Activated naive CD8-positive, alpha-beta T cell treated with anti-CD3 and anti-CD28 coated beads, Interleukin-2, amount 10 ng/mL, durations not matched to agents 7 days and 5 days (primary cell): ENCODE measurements at places on chromosomes 2 and 18.

DNA sequence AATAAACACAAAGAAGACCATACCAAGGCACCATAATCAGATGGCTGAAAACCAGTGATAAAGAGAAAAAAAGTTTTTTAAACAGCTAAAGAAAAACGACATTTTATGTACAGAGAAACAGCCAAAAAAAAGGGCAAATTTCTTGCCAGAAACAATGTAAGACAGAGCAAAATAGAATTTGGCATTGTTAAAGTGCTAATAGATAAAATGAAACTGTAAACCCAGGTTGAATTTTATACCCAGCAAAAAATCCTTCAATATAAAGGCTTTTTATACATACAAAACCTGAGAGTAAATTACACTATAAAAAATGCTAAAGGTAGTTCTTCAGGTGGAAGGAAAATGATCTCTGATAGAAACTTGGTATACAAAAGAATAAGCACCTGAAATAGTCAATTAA lies 45.7 kb downstream of the FAM117B start:
- DNase-seq, result no peak

DNA sequence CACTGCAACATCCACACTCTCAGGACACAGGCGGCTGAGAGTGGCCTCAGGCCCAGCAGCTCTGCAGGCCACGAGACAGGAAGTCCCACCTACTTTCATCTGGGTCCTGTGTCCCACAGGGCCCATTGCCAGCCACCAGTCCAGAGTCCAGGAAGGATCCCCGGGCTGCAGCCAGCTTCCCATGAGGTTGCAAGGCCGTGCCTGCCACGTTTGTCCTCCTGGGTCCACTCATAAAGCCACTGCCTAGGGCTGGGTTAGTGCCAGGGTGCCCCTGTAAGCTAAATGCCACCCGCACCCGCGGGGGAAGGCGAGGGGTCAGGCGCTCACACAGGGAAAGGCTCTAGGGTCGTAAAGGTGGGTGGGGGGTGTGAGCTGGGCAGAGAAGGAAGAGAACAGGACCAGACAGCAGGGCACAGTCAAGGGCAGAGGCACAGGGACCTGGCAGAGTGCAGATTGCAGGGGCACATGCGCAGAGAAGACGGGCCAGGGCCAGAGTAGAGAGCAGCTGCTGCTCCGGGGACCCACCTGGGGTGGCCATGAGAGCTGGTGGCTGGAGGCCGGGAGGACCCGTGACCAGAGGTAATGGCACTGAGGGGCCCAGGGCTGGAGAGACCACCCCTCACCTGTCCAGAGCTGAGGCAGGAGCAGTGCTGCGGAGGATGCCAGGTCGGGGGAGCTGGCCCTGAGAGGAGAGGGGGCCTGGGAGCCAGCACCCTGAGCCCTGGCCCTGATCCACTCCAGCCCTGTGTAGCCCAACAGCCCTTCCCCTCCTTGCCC lies 8.0 kb downstream of the AGXT start:
- no peak for DNase-seq

DNA sequence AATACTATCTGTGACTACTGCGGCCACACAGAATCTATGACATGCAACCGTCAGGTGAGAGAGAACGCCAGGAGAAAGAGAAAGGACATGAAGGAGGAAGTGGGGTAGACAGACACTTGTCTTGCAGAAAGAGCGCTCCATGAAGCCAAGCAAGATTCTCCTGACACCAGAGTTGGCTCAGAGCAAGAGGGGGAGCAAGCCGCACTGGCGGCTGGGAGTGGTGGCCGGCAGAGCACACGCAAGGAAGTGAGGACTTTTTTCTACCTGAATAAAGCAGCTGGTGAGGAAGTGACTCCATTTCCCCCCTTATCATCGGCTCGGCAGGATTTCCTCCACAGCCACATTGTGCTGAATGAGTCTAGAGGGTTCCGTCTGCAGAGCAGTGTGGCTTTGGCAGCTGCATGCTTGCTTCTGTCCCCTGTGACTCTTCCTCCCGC lies 181.6 kb downstream of the BCL2 start:
- DNase-seq, result peak; percentile 53

GRCh38 chr2:54724560-54725342 lies 1.3 kb downstream of the EML6 start:
- DNase-seq, result peak; percentile 60

DNA sequence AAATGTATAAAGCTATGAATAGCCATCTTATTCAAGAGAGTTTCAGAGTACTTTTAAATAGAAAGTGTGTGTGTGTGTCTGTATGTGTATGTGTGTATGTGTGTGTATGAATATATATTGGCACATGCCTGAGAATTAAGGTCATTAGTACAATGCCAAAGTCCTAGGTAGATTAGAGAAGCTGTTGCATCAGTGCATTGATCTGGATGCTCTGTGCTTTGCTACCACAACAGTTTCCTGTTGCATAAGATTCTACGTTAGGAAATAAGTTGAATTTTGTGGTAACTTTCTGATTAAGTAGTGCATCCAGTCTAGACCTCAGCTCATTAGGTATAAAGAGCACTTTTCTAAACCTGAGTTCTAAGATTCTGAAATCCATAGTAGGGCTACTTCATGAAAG lies 1102.8 kb upstream of the KLHL29 start:
- DNase-seq, result no peak

DNA sequence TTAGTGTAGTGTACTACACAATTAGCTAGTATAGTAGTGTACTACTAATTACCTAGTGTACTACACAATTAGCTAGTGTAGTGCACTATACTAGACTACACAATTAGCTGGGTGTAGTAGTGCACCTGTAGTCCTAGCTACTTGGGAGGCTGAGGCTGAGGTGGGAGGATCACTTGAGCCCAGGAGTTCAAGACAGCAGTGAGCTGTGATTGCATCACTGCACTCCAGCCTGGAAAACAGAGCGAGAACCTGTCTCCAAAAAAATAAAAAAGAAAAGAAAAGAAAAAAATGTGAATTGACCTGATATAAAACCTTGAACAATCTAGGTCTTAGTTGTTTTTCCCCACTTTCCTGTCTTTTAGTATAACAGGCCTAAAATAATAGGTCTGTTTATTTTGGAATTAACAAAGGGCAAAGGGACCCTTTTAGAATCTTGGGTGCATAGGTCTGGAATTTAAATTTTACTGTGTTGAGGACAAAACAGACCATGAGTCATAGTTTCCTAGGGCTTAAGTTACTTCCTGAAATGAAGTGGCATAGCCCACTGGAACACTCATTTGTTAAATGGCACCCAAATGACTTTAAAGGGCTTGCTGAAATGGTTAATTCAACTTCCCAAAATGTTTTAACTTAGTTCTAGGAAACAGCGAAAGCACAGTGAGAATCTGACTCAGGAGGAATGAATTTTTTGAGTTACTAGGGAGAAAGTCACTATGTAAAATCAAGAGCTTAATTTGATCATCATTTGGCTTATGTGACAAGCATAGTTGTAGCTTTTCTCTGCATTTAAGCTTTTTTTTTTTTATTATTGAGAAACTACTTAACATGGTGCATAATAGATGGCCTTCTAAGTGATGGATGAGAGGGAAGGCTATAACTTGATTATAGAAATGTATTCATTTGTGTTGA lies 50.7 kb upstream of the ARL5A start:
- DNase-seq, result no peak

DNA sequence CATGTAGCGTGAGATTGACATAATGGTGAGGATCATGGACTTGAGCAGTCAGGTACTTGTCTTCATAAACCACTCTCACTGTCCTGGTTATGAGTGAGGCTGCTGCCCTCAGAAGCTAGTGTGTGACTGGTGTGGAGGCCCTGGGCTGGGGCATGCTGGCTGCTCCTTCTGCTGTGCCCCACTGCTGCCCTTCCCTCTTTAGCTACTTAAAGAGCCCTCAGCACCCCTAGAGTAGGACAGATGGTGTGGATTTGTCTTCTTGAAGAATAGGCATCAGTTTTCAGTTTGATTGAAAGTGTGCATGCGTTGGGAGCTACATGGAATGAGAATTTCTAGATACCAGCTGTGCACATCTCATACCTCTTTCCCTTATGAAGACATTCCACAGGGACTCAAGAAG lies 15.4 kb downstream of the CPLX4 start:
- DNase-seq, result no peak

DNA sequence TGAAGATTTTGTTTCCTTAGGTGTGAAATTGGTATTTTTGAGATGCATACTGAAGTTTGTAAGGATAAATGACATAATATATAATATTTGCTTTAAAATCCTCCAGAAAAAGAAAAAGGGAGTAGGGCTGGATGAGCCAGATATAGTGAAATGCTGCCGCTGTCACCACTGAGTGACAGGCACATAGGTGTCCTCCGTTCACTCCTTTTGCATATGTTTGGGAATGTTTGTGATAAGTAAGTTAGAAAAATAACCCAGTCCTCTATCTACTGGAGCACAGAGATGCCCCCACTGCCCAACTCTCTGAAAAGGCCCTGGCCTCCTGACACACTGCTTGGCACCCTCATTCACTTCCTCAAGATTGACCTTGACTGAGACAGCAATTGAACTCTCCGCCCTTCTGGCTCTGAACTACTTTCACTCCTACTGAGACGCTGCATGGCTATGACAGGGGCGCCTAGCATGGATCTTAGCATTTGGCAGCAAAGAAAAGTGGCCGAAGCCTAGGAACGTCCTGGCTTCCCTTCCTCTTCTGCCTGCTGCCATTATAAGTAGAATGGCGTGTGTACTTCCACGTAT lies 10.1 kb downstream of the ID2 start:
- no peak for DNase-seq

DNA sequence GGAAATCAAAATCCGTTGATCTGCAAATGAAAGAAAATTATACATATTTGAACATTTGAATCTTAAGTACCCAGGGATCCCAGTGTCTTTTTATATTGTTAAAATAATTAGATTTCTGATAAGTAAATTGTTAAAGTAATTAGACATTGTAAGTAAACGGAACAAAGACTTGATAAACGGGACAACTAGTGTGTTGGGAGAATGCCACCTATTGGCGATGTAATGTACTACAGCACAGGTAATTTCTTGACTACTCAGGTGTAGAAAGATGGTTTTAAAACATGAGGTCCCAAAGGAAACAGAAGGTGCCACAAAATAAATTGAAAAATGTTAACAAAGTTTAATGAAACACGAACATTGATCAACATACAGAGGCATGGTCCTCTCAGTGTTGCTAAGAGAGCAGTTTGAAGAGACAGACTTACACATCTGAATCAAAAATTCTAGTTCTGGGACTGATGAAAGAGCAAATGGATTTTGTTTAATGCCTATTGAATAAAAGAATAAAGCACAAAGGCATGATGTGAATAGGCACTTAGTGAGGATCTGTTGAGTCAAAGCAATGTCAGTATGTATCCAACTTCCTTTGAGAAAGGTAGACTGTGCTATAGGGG lies 103.4 kb upstream of the RASGRP3 start:
- no peak for DNase-seq

GRCh38 chr2:241952816-241953215 lies 83.3 kb downstream of the RTP5 start:
- DNase-seq, result no peak

- no peak for DNase-seq
Observed at GRCh38 chr2:44191739-44192138, 23.1 kb downstream of the PPM1B start.

DNA sequence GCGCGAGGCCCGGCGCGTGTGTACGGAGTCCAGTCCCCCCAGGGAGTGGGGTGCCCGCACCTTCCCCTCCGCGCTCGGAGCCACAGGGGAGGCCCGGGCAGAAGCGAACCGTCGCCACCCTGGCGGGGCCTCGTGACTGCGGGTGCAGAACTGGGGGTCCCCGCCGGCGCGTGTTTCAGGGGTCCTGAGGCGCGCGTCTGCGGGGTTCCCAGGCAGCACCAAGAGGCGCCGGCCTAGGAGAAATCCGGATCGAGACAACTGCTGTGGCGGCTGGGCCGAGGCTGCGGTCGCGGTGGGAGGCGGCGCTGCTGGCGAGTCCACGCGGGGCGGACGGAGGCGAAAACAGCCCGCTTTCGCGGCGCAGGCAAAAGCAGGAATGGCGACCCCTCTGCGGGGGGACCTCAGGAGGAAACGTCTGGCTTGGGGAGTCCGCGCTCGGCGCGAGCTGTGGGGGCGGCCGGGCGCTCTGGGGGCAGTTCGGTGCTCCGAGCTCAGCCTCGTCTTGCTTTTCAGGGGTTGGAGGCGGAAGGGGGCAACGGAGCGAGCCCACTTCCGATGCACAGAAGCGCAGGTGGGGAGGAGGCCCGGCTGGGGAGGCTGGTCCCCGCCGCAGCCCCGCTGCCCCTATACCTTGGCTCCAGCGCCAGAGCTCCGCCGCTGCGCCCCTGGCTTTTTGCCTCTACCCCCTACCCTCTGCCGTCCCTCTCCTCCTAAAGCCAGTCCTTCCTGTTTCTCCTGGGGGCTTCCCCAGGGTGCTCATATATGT lies 81.5 kb upstream of the LDLRAD4 start:
- peak; percentile 80 for DNase-seq

DNA sequence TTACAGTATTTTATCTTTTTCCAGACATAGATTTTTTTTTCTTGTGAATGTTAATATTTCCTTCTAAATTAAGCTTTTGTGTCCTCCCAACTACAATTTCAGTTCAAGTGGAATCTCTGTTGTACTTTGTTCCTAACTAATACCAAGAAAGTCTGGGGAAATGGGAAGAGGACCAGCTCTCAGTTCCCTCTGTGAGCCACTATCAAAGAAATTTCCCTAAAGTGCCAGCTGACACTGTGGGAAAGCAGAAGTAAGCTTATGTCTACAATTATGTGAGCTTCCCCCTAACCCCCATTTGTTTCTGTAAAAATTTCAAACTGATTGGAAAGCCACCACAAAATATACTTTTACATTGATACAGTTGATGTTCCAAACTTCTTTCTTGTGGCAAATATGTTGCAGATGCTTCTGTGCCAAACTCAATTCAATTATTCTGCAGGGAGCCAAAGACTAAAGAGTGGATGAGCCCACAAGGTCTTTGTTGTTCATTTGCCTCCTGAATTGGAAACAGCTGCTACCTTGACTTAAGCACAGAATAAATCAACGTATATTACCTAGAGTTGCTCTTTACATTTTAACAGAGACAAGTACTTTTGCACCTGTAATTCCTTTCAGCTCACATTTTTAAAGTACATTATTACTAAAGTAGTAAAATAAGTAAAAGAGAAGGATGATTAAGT lies 306.6 kb downstream of the PTH2R start:
- DNase-seq, result no peak

DNA sequence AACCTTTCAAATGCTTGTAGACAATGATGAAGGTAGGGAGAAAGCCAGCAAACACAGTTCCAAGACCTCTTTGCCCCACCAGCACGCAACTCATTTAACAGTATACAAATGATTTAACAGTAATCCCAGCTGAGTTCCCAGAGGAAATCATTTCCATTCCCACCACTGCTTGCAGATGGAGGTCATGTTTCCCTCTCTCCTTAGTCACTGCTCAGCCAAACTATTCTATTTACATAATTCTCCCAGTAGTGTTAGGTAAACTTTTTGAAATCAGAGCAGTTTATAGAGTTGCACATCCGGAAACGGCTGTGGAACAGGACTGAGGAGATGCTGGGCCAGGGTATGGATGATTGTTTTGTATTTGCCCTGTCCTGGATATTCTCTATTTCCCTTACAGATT lies 328.5 kb downstream of the FIGN start:
- no peak for DNase-seq

DNA sequence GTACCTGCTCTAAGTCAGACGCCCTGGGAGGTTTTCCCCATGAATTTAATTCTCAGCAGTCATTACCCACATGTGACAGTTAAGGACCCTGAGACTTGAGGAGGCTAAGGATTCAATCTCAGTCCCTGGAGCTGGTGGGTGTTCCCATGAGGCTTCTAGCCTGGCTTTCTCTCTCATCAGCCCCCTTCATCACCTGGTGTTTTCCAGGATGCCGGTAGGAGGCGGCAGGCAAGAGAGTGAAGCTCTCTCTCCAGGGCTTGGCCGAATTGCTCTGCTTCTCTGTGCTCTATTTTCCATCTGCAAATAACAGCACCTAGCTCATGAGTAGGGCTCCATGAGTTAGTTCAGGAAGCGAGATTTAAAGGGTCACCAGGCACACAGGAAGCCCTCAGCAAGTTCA lies 241.9 kb downstream of the PTPRM start:
- DNase-seq, result no peak

- no peak for DNase-seq
Observed at GRCh38 chr2:76008001-76008702, 297.4 kb upstream of the GCFC2 start.
